ENCODE measurements at places on chromosomes 16 and 17.

DNA sequence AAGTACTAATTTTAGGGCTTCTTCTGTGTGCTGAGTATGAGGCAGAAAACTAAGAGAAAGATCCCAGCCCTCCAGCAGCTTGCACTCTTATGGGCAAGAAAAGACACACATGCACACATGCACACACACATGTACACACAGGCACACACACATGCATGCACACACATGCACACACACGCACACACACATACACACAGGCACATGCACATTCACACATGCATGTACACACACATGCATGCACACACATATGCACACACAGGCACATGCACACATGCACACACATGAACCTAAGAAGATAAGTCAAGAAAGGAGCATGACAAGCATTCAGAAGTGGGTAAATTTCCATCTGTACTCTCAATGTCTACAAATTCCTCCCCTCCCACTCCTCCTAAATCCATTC lies 130.2 kb downstream of the IRX3 start:
- no peak for DNase-seq

DNA sequence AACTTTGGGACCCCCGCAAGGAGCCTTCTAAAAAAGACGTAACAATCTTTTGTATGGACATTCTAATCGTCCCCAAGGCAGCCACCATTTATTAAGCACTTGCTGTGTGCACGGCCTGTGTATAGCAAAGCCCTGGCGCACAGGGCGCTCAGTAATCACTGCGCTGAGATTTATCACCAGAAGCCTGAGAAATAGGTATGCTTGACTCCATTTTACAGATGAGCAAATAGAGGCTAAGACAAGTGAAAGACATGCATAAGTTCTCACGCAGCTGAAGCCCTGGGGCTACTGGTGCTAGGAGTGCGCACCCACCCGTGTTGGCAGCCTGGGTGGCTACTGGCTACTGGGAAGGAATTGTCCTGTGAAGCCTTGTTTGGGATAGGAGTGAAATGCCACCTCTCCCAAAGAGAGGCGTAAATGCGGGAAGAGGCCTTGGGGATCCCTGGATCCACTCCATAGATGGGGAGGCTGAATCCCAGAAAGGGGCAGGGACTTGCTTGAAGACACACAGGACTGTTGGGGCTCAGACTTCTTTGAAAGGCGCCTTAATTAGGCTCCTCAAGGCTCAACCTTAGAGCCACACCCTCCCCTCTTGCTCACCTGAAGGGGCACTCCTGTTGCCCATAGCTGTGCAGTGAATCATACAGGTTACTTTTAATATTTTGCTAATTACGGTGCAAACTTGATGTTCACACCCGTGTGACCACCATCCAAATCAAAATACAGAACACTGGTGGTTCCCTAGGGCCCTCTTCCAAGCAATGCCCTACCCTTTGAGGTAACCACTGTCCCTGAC lies 634 bp upstream of the NATD1 start:
- DNase-seq = no peak

DNA sequence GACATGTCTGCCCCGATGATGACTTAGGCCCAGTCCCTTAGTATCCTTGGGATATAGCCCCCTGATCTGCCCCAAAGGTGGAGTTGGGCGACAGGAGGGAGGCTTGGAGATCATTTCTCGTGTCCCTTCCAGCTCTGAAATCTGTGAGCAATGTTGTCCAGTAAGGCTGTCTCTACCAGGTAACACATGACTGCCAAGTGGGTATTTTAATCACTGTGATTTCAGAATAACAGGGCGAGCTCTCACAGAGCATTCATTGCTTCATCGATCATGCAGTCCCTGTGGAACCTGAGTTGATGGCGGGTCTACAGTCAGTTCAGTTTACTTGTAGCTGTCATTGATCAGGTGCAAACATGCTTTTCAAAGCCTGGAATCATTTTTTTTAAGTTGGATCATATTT lies 39.2 kb downstream of the KSR1 start:
- no peak for DNase-seq

- DNase-seq = no peak
These were observed 7.6 kb upstream of the ARHGAP27 start for GRCh38 chr17:45440161-45440778.

Data from inflammatory macrophage (primary cell).